Stimulated activated CD8-positive, alpha-beta memory T cell treated with anti-CD3 and anti-CD28 coated beads, Interleukin-4, amount 100 ng/mL, for 1 hour (primary cell): ENCODE measurements at places on chromosomes 11 and 22.

GRCh38 chr11:15750535-15751308 is 605.6 kb downstream of the SOX6 start:
- no peak for DNase-seq

DNA sequence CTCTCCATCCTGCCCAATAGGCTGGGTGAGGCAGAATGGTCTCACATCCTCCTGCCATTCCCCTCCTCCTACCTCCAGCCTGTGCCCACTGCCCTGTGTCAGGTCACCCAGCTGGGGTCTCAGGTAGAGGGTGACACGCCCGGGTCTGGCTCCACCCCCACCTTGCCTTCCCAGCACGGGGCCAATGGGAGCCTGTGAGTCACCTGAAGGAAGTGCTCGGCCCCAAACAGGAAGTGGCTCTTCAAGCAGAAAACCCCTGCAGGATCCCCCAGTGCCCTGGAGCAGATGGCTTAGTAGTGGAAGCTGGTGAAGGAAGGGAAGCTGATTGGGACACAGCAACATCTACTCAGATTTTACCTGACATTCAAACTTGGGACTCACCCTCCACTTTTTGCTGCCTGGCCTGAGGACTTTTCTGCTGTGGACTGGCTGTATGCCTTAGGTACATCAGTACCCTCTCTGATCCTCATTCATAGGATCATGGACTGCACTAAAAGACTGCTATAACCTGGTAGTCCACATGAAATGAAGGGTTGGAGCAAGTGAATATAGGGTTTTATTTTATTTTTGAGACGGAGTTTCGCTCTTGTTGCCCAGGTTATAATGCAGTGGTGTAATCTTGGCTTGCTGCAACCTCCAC is 33.4 kb downstream of the GDPD5 start:
- DNase-seq = peak; percentile 15

DNA sequence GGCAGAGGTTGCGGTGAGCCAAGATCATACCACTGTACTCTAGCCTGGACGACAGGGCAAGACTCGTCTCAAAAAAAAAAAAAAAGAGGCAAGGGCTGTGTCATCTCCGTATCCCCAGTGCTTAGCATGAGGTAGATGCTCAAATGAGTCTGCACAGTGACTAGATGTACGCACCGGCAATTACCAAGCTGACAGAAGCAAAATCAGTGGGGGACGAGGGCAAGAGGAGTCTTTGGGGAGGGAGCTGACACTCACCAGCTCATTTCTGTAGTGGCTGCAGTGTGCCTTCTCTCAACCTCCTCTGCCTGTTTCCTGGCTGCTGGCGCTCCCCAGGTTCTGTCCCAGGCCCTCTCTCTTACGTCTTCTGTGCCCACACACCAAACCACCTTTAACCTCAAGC is 69.9 kb downstream of the PACSIN2 start:
- DNase-seq = no peak

DNA sequence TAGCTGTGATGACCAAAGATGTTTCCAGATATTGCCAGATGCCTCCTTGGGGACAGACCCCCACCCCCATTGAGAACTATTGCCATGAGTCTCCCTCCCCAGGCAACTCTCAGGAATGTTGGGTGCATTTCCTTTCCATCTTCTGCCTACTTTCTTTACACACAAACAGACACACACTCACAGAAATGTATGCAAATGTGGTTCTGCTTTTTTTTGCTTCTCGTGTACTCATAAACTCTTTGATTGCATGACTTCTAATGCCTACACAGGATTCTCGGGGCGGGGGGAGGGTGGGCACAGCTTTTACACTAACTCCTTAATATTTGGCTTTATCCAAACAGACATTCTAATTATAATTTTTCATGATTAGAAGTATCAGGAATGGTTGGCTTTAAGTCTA is 53.3 kb upstream of the SUSD2 start:
- no peak for DNase-seq

GRCh38 chr22:43247546-43248260 is 60.8 kb upstream of the TTLL12 start:
- no peak for DNase-seq

GRCh38 chr11:1226986-1227550 is 4.2 kb downstream of the MUC5B start:
- DNase-seq = no peak

- no peak for DNase-seq
Measured at GRCh38 chr11:18063862-18064434, 17.9 kb upstream of the TPH1 start.

DNA sequence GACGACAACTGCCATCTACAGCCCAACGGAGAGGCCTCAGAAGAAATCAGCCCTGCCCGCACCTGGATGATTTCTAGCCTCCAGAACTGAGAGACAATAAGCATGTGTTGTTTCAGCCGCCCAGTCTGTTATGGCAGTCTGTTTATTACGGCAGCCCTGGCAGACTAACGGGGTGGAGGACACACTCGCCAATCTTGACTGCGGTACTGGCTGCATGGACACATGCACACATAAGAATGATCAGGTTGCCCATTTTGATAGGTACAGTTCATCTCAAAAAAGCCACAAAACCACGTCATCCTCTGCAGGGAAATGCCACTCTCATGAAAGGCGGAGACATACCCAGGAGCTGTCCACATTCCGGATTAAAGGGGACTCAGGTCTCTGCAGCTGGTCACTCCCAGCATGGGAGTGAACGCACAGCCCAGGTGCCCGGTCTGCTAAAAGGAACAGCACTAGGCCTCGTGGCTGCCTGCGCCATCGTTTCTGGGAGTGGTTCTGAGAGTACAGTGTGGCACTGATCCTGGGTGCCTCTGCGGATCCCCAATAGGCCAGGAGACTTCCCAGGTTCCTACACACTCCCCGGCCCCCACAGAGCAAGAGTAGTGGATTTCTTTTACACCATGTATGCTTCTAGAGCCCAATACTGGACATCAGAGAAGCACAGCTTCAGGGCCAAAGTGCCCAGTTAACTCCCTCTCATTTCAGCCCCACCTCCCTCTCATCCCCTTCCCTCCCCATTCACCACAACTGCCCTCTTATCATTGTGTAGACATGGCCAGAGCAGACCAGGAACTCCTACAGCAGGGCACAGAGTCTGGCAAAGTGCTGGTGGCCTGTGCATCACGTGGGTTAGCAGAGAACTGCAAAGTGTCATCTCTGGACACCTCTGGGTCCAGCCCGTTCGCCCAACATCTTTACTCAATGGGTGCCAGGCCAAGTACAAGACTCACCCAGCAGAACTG is 11.7 kb upstream of the COMT start:
- DNase-seq = no peak

- no peak for DNase-seq
Measured at GRCh38 chr11:76277298-76278175, 71.2 kb upstream of the WNT11 start.

GRCh38 chr11:62081378-62082291 is 42.2 kb upstream of the INCENP start:
- DNase-seq = peak; percentile 67

GRCh38 chr11:69524291-69524882 is 42.9 kb downstream of the LINC01488 start:
- no peak for DNase-seq

- no peak for DNase-seq
Measured at GRCh38 chr11:111764621-111765020, 1.6 kb downstream of the PPP2R1B start.

DNA sequence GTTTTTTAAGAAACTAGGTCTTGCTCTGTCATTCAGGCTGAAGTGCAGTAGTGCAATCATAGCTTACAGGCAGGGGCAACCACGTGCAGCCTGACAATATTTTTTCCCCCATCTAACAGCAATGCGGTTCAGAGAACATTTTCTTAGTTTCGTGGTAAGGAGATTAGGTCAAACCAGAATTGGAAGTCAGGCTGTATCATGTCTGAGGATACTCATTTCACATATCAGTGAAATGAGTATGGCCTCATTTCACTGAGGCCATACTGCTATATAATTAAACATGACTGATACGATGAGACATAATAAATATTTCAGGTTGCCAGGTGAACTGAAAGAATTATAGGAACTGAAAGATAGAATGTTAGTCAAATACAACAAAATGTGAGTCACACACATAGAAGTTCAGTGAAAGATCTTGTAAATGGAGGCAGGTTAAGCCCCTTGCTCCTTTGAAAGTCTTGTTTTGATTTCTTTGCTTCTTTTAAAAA is 32.5 kb upstream of the IZUMO1R start:
- no peak for DNase-seq

- DNase-seq = no peak
Measured at GRCh38 chr22:50183141-50183971, 2.4 kb upstream of the TRABD start.

- DNase-seq = no peak
Measured at GRCh38 chr11:103773059-103773458, 263.4 kb upstream of the DDI1 start.
